ENCODE measurements at places on chromosomes 1 and 21.

DNA sequence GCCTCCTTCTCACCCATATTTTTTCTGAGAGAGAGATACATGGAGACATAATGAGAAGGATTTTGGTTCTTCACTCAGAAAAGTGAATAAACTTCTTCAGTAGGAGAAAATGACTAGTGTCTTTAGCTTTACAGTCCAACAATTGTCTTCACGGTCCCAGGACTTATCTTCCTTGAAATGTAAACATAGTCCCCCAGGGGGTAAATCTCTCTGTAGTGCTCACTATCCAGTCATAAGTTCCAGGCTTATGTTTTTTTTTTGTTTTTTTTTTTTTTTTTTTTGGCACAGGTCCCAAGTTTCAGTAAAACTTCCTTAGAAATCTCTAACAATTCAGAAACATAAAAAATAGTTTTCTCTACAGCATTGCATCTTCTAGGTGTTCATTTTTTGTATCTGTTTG is 890.2 kb upstream of the B3GALT2 start:
- peak; percentile 56 for DNase-seq

DNA sequence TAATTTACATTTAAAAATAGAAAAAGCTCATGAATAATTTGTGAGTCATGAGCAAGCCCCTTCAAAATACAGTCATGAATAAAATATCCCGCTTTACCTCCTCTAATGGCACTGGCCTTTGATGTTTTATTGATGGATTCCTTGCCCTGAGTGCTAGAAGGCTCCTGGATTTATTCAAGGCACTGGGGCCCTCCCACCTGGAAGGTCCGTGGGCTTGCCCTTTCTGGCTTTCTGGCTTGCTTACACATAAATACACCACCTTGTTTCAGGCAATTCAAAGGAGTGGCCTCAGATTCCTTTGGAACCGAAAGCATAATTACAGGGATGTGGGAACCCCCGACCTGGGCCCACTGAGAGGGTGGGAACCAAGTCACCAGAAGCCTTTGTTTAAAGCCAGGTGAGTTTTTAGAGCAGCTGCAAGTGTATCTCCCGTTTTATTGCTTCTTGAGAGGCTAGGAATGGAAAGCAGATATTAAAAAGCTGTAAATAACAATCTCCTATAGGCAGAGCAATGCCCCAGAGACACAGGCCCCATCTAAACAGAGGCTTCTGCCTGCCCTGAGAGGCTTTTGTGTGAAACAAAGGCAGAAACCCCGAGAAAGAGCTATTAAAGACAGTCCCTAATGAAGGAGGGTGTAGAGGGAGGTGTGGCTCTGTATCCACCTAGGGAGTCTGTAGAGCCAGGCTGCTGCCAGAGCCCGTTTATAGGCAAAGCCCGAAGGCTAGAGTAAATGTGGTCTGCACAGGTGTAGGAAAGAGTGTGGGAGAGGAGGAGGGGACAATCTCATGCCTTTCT is 126.4 kb downstream of the FAM78B start:
- DNase-seq: peak; percentile 2

DNA sequence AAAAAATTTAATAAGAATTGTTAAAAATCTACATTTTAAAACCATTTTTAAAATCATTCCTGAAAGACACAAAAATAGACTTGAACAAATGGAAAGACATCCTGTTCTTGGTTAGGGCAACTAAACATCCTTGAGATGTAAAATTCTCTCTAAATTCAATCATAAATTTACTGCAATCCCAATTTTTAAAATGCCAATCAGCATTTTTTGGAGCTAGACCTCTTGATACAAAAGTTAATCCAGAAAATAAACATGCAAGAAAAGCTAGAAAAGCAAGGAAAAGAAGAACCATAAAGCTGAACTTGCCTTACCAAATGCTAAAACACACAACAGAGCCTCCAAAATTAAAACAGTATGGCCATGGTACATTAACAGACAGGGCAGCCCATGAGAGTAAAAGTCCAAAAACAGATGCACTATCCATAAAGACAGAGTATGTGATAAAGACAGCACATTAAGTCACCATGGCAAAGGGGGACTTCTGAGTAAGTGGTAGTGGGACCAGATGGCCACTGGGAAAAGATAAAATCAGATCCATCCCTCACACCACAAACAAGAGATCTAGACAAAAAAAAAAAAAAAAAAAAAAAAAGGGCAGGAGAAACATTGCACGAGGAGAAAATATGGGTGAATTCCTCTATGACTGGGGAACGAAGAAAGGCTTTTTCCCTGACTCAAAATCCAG is 51.4 kb downstream of the NPHP4 start:
- DNase-seq: no peak

GRCh38 chr1:167099851-167100250 is 6.0 kb downstream of the STYXL2 start:
- DNase-seq: no peak

GRCh38 chr1:244952940-244953339 is 88.6 kb upstream of the HNRNPU start:
- DNase-seq: no peak

DNA sequence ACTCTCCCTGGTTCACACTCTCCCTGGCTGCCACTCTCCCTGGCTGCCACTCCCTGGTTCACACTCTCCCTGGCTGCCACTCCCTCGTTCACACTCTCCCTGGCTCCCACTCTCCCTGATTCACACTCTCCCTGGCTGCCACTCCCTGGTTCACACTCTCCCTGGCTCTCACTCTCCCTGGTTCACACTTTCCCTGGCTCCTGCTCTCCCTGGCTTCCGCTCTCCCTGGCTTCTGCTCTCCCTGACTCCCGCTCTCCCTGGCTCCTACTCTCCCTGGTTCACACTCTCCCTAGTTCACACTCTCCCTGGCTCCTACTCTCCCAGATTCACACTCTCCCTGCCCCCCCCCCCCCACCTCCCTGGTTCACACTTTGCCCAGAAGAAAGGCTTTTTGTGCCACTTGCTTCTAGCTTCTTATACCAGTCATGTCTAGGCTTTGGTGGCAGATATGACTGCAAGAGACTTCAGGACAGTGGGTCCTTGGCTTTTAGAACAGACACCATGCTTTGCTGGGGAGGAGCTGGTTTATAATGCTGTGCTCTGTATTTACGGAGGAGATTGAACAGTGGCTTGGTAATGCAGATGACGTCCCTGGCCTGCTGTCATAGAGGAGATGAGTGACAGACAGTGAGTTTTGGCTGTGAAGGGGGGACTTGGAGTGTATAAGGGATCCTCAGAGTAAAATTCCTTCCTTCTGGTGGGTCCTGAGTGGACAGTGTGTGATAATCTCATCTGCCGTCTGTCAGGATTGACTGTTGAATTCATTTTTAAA is 17.0 kb downstream of the COQ8A start:
- no peak for DNase-seq

- DNase-seq: no peak
Observed at GRCh38 chr1:198134252-198134651, 22.5 kb upstream of the NEK7 start.

DNA sequence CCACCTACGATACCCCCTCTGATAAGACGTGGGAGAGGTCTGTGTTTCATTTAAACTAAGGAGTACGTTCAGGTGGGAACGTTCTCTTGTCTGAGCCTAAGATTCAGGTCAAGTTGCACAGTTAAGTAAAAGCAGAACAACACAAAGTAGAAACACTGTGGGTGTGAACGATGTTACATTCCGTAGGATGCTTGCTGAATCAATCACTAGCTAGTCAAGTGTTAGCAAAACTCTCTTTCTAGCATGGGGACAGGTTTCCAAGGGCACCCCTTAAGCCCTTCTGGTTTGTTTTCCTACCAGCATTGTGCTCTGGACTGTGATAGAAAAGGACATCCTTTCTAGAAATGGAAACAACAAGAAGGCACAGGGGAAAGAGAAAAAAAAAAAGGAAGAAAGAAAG is 13.3 kb downstream of the C1orf162 start:
- DNase-seq: no peak

DNA sequence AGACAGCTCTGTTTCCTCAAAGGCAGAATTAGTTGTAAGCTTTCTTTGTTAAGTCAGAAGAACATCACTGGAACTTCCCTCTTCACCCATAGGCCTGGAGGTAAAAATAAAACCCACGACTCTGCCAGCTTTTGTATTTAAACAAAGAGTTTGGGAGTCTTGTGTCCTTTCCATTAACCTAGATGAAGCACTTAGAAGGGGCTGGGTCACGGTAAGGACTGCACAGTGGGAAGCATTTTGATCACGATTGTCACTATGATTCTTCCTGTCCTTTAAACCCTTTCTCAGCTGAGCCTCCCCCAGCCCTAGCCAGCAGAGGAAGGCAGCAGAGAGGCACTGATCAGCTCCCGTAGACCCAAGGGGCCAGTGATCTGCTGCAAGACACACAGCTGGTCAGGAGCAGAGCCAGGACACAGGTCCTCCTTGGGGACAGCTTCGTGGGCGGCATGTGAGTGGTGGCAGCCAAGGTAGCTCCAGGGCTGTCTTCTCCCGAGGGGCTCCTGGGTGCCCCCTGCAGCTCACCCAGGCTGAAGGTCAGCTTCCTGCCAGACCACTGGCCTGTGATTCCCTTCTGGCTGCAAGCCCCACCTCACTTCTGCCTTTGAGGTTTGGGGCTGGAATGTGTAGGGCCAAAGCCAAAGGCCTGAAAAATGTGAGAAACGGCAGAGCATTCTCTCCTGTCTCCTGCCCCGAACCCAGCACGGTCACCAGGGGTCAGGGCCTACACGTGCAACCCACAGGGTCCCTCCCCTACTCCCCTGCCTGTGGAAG is 4.0 kb upstream of the LAPTM5 start:
- peak; percentile 40 for DNase-seq

DNA sequence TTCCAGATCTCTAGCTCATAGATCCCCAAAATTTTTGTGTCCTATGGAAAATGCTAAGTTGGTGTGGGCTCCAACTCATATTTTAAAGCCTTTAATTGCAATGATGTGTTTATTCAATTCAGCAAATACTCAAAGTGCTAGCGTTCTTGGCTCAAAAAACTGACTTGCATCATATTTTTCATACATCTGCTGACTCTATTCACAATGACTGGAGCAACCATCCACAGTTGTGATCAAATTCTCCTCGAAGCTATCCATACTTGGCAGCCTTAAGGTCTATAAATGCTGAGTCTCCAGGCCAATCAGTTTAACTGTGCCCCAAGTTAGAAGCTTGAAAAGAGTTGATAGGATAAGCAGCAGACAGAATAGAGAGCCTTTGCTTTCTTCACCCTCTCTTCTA is 2.9 kb upstream of the ATP1A1 start:
- DNase-seq: no peak

DNA sequence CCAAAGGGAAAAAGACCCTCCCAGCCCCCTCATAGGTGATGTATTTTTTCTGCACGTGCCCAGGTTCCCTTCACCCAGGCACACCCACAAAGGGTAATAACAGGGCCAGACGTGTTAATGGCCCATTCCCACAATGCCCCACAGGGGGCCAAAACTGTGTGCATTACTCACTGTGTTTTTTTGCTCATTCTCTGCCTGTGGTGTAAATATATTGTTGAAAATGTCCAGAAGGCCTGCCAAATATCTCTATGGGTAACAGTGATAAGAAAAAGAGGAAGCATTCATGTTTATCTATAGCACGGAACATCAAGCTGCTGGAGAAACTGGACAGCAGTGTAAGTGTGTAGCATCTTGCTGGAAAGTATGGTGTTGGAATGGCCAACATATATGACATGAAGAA is 21.9 kb downstream of the RHEX start:
- DNase-seq: no peak
